ENCODE measurements at places on chromosomes 5 and 9.
A peak's percentile ranks its signal among the peaks of the same experiment; 100 is the strongest.

DNA sequence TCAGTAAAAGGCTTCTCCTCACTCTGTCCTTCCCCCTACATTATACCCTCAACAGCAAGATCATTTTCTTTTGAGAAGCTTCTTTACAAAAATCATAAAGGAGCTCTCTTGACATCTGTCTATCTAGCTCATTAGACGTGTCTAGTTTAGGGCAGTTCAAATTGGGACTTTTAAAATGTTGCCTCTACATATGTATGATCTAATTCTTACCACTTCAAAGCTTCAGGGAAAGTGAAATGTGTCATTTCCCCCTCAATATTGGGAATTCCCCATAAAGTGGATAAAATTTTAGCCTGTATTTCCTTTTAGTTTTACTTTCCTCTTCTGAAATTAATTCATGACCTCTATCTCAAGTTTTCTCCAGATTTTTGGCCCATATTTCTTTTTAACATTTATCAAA is 323.7 kb downstream of the ARRDC3 start:
- DNase-seq, result no peak

DNA sequence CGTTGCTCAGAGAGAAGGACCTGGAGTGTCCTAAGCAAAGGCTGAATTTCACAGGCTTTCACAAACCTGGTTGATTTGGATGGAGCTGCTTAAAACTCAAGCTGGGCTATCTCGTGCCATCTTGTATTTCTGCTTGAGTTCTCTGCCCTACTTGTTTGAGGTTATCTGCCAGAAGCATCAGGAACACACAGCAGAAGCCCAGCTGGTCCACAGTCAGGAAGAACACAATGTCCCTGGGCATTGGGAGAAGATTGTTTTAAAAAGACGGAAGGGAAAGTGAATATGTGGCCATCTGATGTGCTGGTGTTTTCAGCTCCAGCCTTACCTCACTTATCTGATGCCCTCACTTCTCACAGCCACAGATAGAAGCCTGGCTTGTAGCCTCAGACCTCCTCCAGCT is 32.9 kb upstream of the SLC36A1 start:
- no peak for DNase-seq

DNA sequence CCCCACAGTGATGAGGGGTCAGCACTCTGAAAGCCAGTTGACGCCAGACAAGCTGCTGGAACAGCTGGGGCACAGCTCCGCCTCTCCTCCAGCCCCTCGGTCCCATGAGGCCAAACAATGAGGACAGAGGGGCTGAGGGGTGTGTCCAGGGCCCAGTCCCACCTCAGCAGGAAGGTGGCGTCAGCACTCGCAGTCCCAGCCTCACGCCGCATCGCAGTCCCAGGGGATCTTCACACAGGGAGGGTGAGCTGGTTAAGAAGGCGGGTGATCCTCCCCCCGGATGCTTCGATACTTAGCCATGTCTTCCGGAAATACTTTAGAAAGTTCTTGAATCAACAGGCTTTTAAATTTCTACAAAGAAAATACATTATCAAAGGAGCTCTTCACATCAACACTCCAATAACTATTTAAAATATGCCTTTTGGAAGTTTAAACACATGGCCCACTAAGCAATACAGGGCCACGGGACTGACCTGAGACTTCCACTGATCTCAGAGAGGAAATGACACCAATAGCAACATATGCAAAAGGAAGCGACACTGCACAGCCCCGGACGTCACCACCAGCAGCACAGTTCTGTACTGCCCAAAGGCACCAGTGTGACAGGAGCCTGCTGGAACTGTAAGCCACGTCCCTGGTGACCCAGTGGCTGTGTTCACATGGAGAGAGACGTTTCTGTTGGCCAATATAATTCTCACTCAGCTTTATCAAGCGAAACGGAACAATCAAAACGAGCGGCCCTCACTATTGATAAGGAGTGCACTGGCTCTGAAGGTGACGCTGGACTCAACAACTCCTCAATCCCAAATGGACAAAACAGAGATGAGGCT is 5.9 kb downstream of the MED10 start:
- DNase-seq, result no peak

DNA sequence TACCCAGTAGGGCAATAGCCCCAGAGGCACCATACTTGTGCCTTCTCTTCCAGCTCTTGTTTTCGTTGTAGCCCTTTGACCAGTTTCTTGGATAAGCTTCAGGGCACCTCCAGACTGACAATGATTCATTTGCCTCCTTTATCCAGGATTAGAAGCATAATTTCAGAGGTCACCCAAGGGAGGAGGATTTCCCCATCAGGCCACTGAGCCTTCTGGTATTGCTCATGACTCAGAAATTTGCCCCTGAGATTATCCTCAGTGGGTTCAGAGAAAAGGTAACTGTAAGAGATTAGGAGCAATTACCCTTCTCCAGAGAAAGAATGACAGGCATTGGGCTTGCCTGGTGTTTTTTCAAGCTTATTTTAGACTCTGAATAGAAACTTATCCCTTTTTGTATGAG is 147.9 kb downstream of the MSX2 start:
- DNase-seq, result no peak

DNA sequence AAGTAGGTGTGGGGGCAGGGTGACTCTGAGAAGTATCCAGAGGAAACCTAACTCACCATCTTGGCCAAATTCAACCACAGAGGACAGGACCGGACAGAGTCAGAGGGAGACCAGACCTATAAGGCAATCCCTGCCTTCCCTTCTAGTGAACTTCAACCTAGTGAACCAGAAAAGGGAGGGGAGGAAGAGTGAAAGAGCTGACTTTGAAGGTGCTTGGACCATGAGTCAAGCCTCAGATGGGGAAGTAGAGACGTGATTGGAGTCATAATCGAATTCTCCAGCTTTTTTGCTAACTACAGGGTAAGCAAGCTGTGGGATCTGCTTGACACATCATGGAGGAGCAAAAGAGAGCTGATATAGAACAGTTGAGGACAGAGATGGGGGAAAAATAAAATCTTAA is 18.8 kb upstream of the KIF2A start:
- no peak for DNase-seq

DNA sequence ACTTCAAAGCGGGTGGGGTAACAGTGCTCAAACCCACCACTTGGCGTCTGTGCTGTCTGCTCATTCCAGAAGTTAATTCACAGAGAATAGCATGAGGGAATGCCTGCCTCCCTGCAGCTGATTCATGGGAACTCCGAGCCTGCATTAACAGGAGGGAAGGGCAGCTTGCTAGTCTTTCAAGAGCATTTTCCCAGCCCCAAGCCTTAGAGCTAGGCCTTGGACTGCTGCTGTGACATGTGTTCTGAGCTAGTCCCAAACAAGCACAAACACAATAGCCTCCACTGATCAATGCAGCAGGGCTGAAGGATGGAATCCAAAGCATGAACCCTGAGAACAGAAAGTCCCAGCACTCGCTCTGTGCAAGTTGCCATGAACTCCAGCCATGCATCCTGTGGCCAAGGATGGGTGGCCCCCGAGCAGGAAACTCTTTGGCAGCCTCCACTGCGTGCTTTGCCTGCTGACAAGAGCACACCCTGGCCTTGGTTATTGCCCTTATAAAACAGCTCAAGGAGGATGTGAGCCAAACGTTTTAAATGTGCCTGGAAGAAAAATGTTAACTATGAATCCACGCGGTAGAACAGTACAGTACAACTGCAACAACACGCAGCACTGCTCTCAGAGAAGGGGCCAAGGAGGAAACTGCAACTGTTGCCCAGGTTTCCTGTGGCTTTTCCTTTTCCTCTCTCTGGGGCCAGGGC is 653.1 kb upstream of the KLF4 start:
- DNase-seq, result peak; percentile 57

GRCh38 chr9:92208693-92209524 is 84.6 kb downstream of the IARS1 start:
- no peak for DNase-seq

DNA sequence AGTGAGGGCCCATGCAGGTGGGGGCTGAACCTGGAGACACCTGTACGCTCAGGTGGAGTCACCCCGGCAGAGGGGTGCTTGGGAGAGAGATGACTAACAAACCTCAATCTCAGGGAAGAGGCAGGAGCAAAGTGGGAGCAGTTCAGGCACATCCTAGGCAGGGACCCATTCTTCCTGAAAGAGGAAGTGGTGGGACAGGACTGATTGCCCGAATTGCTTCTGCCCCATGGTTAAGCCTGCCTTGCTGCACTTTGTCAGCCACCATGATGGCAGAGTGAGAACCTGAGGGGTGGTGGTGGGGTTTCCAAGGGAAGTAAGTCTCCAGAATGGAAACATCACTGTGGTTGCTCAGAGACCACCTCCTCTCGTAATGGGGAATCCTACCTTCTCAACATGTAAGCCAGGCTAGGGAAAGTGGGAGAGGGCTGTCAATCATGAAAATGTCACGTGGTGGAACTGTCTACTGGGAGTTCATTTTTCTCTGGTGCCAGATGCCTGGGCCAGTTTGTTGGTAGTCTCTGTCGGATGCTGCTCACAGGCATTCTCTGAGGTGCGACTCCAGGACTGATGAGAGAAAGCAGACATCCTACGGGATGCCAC is 150.4 kb downstream of the HSPA4 start:
- DNase-seq, result no peak
